SK-N-SH (cell line): ENCODE measurements at places on chromosomes 2 and 18.
A peak's percentile ranks its signal among the peaks of the same experiment; 100 is the strongest.

DNA sequence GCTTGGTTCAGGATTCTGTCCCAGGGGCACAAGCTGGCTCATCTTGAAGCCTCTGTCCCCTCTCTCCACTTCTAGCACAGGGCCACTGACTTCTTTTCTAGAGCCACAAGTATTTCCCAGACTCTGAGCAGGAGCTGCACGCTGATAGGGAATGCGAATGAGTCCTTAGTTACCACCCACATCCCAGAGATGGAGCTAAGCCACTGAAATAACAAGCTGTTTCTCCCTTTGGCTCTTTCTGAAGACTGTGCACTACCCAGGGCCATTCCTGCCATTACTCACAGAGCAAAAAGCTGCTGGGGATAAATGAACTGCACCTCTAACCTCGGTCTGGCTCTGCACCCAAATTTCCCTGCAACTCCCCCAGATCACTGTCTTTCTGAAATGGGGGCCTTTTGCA is 70.6 kb downstream of the TSN start:
- DNase-seq = no peak

GRCh38 chr18:59132810-59133465 is 6.7 kb upstream of the SEC11C start:
- DNase-seq = no peak

GRCh38 chr2:199602896-199603717 is 145.4 kb upstream of the SATB2 start:
- DNase-seq = peak; percentile 29

DNA sequence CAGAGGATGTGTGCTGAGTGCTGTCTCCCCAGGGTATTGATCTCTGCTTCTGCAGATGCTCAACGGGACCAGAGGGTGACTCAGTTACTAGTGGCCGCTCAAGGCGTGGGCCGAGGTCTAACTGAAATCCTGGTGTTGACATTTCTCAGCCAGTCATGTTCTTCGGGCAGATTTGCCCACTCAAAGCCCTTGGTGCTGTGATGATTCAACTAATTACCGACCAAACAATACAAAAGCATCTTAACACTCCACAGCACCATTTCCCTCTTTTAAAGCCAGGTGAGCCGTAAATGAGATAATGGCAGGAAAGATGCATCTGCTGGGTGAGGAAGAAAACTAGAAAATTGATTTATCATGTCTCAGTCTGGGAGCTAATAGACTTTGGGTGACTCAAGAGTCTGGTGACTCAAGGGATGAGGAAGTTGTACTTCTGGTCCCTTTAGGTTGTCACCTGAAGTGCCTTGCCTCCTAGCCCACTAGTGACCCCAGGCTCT is 32.7 kb upstream of the PRLH start:
- DNase-seq = no peak

DNA sequence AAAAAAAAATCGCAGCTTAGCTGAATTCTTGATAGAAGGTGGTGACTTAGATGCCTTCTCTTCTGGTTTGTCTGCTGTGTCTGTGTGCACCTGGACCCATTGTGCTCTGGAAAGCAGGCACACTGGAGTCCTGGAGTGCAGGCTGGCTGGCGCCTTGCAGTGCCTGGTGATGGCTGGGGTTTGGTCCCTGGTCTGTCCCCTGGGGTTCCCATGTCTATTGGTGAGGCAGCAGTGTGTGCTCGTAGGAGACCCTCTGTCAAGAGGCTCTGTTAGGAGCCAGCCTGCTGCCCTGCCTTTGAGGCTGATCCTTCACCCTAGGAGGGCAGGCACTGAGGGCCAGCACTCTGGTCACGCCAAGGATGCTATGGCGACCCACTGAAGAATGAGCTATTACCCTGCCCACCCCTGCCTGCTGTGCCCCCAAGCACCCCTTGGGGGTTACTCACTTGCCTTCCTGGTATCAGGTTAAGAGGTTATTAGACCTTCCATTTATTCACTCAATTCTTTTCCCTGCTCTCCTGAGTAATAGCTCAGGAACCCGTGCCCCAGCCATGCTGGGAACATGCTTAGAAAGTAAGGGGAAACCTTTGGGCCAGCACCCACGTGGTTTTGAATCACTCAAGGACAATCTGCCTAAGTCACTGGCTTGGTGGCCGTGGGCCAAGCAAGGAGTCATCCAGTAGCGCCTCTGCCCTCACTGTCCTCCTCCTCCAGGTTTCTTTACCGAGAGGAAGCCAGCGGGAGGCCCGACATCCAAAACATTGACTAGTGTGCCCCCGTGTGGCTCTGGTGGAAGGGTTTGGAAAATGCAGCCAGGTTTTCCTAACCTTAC is 284.5 kb downstream of the PRKCE start:
- DNase-seq = peak; percentile 88

- no peak for DNase-seq
These were observed 56.0 kb downstream of the EN1 start for GRCh38 chr2:118791483-118791882.

DNA sequence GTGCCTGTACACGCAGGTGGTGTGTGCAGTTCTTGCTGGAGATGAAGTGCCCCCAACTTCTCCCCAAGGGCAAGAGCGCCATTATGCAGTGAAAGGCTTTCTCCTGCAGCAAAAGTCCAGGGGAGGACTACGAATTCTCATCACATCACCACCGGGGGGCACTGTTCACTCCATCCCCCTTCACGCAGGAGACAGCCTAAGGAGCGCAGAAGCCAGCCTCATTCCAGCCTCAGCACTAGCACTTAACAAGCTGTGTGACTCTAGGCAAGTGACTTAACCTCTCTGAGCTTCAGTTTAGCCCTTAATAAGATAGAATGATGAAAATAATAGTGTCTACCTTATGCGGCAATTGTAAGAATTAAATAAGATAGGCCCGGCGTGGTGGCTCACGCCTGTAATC is 32.3 kb downstream of the DNMT3A start:
- DNase-seq = peak; percentile 85

DNA sequence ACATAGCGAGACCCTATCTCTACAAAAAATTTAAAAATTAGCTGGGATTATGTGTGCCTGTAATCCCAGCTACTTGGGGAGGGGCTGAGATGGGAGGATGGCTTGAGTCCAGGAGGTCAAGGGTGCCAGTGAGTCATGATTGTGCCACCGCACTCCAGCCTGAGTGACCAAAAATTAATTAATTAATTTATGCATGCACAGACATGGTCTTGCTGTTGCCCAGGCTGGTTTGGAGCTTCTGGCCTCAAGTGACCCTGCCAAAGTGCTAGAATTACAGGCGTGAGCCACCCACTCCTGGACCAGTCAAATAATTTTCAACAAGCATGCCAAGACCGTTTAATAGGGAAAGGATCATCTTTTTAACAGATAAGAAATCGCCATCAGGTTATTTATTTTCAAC is 57.7 kb upstream of the TFCP2L1 start:
- DNase-seq = no peak

DNA sequence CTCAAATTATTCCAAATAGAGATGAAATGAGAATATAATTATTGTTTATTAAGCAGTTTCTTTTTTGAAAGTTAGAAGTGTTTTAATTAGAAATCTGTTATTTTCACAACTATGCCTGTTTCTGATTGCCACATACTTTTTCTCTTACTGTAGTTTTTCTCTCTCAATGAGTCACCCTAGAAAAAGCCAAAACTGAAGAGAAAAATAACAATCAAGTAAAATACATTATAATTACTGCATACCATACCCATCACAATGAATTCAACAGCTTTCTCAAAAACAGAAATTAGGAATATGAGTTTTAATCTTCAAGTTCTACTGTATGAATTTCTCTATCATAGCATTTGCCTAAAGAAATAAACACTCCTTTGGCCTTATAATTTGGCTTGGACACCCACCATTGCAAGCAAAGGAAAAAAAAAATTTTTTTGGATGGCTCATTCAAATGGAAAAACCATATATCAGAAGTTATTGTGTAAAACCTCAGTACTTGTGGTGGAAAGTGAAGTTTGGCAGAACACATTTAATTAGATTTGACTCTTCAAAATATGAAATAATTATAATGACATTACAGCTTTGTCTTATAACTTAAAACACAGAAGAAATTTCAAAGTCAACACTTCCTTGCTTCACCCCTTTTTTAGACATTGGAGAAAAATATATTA is 138.5 kb downstream of the DYM start:
- DNase-seq = no peak

DNA sequence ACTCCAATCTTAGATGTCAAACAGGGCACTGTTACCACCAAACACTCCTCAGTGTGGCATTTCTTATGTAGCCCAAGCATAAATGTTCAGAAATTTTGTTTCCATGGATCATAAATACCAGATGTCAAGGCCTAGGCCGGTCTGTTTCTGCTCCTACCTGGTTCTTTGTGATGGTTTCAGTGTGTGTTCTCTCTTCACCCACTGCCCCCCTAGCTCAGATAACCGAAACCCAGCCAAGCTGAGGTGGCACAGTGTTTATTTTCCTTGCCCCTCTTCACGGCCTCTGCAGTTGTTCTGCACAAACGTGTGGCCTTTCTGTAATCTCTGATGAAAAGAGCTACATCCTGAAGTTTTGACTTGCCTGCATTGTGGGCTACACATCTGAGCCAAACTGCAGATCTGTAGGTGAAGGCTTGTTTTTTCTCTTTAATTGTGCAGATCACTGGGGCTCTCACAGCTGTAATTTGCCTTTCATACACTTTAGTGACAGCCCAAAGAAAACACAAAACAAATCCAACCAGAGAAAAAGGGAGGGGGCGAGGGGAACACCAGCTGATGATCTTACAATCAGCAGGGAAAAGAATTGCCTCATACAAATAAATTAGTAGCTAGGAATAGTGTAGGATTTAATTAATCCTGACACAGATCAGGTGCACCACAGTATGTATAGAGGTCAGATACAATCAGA is 99.1 kb downstream of the NRP2 start:
- no peak for DNase-seq

DNA sequence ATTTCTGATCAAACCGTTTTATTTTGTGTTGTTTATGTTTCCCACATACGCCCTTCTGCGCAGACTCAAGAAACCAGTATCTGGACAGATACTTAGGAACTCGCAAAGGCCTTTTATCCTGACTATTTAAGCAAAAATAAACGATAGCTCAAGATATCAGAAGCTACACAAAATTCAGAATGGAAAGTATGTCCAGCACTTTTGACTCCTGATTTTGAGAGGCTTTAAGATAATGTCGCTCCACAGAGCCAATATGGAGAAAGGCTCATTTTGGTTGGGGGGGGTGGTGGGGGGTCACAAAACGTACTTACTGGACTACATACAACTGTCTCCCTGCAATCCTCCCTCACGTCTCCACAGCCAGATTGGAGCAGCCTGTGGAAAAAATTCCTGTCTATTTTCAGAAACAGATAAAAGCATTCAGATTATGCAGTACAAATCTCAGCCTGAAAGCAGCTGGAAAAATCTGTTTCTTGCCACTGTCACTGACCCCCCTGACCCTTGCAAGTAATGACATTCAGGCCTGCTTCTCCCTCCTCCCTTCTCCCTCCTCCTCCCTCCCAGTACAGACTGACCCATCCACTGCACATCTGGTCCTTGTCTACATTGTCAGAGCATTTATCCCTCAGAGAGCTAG is 34.9 kb upstream of the LCLAT1 start:
- DNase-seq = peak; percentile 73

GRCh38 chr2:149994057-149994728 is 406.6 kb upstream of the MMADHC start:
- no peak for DNase-seq

GRCh38 chr2:3646446-3646845 is 11.6 kb upstream of the ALLC start:
- DNase-seq = no peak

DNA sequence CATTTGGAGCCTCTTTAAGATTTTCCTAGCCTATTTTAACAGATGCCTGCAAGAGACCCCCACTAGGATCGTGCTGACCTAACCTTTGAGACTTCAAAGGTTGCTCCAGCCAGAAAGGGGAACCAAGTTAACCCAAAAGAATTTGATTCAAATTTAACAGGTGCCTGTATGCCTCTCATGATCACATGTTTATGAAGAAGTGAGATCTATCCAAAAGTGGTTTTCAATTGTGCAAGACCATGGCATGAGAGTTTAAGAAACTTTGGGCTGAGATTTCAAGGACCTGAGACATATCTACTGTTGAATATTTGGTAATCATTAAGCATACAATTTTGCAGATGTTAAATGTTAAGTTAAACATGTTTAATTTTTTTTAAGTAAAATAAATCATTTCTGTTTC is 1.3 kb upstream of the RSAD2 start:
- no peak for DNase-seq

- no peak for DNase-seq
These were observed 54.2 kb upstream of the CDCA7 start for GRCh38 chr2:173300458-173300857.

DNA sequence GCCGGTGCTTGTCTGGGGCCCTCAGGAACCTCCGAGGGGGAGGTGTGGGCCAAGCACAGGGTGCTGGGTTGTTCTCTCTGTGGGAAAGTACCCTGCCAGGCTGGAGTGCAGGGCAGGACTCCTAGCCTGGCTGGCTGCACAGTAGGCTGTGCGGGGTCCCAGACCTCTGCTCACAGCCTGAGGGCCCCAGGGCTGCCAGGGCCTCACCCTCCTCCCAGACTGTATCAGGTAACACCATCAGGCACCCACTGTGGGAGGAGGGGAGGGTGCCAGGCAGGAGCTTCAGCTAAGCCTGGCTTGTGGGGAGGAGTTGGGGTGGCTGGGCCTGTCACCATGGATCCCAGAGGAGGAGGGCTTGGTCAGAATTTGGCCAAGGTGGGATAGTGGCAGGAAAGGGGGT is 211.9 kb upstream of the SMAD2 start:
- no peak for DNase-seq

GRCh38 chr18:12044591-12044990 is 49.1 kb upstream of the ANKRD62 start:
- DNase-seq = no peak

DNA sequence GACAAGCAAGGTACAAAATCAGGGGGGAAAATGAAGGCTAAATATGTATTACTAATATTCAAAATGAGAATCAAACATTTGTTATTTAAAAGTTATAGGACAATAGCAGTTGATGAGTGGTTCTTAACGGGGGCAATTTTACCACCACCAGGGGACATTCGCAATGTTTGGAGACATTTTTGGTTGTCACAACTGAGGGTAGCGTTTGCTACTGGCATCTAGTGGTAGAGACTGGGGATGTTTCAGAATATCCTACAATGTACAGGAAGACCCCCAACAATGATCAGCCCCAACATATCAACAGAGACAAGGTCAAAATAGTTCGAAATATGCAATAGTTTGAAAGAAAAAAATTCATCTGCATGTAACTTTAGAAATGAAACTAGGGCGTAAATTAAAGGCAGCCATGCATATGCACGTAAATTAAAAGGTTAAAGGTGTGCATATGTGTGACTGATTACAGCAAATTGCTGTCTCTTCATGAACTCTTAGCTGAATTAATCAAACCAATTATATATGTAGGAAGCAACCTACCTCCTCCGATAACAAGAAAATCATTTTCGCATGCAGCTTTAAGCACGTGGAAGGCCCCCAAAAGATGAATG is 61.2 kb upstream of the CUL3 start:
- DNase-seq = peak; percentile 64

- no peak for DNase-seq
These were observed 842.2 kb upstream of the VRK2 start for GRCh38 chr2:57204364-57204763.

- DNase-seq = no peak
These were observed 283.9 kb upstream of the ACVR2A start for GRCh38 chr2:147560810-147561535.

- DNase-seq = no peak
These were observed 78.1 kb upstream of the FAM110C start for GRCh38 chr2:124241-124880.
